NCI-H774 (cell line): ENCODE measurements at places on chromosomes 3 and 15.

GRCh38 chr3:9497821-9498565, 55.6 kb downstream of the LHFPL4 start:
- DNase-seq, result no peak

DNA sequence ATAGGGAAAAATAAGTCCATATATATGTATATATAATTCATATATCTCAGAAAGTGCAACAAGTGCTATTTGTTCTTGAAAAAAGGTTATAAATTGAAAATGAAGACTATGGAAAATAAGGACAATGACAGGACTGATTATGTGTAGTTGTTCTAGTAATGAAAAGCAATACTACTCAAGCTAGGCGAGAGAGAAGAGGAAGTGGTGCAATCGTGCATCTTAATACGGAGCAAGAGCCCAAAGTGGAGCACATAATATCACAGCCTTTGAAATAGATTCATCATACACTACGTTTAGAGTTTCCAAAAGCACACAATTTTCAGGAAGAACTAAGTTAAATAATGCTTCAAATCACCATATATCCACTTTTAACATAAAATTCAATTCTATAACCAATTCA, 87.9 kb downstream of the ULK4 start:
- no peak for DNase-seq

- no peak for DNase-seq
These were observed 110.6 kb upstream of the DCBLD2 start for GRCh38 chr3:99012051-99012450.

DNA sequence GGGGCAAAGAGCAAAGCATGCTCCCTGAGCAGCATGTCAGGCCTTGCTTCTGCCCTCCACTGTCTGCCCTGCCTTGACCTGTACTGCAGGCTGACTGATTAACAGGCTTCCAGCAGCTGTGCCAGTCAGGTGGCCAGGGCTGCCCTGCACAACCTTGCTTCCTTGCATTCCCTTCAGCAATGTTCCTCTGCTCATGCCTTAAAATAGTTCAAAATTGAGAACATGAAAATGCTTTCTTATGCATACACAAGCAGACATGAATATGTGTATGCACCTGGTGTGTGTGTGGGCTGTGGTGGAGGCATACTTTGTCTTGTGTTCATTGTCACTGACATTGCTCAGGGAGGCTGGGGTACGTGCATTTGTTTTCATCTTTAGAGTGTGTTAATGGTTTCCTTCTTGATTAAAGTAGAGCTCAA, 1.2 kb upstream of the SLC22A13 start:
- DNase-seq, result no peak

GRCh38 chr3:54900838-54901591, 26.8 kb downstream of the LRTM1 start:
- no peak for DNase-seq

DNA sequence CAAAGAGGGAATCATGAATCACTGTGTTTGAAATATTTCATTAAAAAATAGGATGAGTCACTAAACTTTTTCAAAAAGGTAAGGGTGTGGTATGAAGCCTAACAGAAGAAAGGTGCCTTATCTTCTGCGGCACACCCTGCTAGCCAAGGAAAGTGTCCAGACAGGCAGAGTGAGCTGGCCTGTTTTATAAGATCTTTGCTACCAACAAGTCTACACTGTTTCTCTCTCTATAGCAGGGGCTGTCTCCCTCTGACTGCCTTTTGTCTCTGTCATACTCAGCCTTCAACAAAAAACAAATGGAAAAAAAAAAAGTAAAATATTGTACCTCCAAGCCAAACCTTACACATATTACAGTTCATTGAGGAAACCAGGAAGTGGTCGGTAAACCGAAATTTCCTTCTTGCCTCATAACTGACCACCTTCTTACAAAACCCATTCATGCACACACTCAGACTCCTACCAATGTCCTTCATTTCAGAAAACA, 9.1 kb downstream of the ZDHHC3 start:
- no peak for DNase-seq

DNA sequence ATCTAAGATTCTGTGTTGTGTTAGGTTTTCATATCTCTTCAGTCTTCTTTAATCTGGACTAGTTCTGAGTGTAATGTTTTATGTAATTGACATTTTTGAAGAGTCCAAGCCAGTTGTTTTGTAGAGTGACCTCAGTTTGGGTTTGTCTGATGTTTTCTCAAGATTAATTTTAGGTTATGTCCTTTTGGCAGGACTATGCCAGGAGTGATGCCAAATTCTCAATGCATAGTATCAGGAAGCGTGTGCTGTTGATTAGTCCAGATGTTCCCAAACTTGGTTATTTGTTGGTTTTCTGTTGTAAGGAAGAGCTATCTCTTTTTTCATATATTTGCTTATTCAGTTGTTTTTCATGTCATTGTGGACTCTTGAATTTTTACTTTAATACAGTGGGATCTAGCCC, 32.6 kb downstream of the NMD3 start:
- DNase-seq, result no peak

GRCh38 chr3:134605556-134605955, 45.3 kb downstream of the KY start:
- DNase-seq, result no peak

GRCh38 chr3:129663930-129664646, 57.6 kb upstream of the PLXND1 start:
- DNase-seq, result no peak
